Activated CD8-positive, alpha-beta T cell treated with anti-CD3 and anti-CD28 coated beads, Interleukin-2, amount 10 ng/mL, durations not matched to agents 7 days and 5 days (primary cell): ENCODE measurements at places on chromosomes 2 and 18.

DNA sequence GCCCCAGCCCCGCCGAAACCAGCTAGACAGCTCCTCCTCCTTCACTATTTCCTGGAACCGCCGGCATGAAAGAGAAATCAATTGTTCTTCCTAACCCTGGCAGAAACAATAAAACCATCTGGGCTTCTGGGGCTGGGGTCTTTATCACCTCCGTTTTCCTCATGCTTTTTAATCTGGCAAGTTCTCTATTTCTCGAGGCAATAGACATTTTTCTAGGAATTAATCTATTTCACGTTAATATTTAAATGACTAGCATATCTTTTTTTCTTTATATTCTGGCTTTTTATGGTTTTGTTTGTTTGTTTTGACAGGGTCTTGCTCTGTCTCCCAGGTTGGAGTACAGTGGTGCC is 1.4 kb upstream of the KIF1A start:
- no peak for DNase-seq

GRCh38 chr2:65416945-65417344 is 15.5 kb downstream of the SPRED2 start:
- no peak for DNase-seq

- no peak for DNase-seq
These were observed 535.7 kb upstream of the SLC39A10 start for GRCh38 chr2:195121341-195121740.

DNA sequence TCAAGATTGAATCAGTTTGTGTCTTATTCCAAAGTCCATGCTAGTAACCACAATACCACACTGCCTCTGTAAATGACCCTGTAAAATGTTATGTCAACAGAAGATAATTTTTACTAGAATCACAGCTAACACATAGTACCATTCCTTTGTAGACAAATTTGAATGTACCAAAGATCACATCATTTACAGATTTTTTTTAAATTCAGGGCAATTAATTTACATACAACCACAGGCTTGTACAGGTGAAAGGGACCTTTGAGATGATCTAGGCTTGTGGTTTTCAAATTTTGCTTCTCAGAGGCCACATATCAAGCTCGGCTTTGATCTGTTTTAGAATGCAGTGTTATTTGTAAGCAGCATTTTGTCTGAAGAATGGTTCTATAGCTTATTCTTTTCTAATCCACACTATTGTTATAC is 63.8 kb upstream of the PPM1B start:
- no peak for DNase-seq

DNA sequence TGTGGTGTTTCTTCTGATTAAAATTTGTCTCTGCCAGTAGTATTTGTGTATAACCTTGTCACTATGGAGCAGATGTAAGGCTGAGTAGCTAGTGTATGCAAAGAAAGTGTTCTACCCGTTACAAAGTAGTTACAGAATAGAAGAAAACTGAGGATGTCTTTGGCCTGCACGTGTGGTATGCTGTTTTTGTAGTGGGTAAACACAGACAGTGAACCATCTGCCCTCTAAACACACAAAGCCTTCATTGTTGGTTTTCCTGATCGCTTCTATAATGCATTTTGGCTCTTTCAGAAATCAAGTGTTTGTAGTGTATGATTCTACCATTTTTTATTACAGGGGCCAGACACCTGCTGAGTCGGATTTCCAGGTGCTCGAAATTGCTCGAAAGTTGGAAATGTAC is 61.5 kb downstream of the FARP2 start:
- DNase-seq, result no peak

- DNase-seq, result no peak
These were observed 97.2 kb downstream of the MAIP1 start for GRCh38 chr2:200052627-200053026.

DNA sequence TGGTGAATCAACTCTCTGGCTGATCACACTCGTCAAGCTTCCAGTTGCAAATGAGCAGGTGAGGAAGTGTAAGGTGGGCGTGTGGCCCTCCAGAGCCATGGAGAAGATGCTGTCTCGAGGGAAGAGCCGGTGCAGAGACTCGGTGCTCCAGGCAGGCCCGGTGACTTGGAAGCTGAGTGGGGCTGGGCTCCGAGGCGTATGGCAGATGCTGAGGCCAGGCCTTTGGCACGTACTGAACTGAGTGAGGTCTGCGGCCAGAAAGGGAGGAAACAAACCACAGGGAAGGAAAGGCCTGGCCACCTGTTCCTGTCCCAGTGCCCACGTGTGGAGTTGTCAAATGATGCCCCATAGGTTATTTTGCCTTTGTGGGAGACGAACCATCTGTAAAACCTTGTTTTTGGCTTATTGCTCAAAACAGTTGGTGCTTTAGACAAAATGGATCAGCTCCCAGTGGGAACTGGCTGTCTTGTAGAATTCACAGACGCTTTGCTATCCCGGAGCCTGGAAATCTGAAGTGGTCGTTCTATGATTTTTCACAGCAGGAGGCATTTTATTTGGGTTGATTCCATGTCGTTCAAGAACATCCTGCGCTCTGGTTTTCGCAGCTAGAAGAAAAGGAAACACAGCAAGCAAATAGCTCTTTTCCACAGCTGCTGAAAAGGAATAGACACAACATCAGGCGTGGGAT is 117.5 kb upstream of the TMEM18 start:
- no peak for DNase-seq

DNA sequence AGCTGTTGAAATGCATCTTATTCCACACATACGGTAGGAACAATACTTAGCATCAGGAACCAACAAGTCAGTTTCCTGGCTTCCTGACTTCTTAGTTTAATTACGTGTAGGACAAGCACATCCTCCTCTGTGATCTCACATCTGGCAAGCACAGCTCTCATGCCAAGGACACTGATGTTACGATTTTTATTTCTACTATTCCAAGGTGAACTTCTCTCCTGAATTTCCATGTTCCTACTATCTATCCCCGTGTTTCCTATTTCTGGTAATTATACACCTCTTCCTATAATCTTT is 374.0 kb downstream of the NCKAP5 start:
- DNase-seq, result no peak

GRCh38 chr2:191369034-191369433 is 123.8 kb downstream of the MYO1B start:
- DNase-seq, result no peak

GRCh38 chr2:171404261-171404660 is 29.5 kb downstream of the METTL8 start:
- DNase-seq, result no peak
